ENCODE measurements at places on chromosomes 4 and X.

GRCh38 chr4:7642741-7643458, 208.2 kb upstream of the PSAPL1 start:
- no peak for DNase-seq

DNA sequence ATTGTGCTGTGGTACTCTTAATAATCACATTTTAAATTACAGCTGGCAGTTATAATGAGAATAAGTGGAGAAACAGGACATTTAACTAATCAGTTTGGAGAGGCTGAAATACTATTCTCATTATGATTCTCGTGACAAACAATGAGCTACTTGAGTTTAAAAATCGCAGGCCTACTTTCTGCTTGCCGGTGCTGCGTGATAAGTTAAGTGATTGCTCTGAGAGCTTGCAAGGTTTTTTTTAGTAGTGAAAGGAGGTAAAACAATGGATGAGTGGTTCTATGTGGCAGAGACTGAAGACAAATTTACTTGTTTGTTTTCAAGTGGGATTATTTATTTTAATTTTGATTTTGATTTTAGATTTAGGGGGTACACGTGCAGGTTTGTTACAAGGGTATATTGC, 114.0 kb downstream of the RAPGEF2 start:
- no peak for DNase-seq

- no peak for DNase-seq
Measured at GRCh38 chr4:20217951-20218350, 33.8 kb upstream of the SLIT2 start.

DNA sequence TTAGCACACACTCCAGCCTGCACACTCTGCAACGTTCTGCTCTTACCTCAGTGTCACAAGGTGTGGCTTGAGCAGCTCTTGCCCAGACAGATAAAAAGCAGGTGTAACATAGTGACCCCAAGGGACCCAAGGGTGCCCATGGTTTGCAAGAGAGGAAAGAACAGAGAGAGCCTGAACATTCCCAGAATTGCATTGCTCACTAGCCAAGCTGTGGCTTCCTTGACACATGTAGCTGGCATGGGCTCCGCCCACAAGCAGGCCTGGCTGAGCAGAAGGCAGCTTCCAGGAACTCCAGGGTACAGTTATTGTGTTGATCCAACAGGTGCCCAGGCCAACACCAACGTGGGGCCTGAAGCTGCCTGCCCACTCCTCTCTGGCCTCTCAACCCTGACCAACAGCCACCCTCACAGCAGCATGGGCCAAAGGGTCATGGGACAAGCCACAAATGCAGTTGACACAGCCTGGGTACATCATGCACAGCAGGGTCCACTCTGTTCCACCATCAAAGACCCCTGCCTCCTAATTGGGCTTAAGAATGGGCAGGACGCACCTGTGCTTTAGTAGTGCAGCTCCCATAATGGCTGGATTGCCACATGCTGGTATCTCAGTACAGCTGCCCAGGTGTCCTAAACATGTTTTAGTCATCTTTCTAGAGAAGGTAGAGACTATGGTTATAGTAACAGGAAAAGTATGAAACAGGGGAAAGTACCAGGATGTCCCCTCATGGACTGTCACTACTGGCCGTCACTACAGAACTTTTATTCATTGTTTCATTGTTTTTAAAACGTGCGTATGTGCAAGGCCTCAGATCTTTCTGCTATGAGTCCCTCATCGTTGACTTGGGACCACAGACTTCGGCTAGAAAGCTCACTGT, 73.7 kb upstream of the ACSL1 start:
- DNase-seq: no peak

DNA sequence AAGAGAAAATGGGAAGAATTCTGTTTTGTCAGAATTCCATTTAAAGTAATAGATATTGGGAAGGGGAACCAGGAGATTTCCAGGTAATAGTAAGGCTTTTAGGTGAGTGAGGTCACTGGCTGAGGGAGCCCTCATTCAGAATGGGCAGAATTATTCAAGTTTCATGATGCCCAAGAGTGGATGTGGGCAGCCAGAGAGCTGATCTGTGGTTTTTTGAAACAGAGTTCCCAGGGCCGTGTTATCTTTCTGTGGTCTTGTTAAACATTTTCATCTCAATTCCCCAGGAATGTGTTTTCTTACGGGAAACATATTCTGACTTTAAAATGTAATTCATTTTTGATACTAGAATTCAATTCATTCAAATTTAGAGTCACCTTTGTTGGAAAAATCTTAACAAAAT, 182.0 kb upstream of the AADAT start:
- no peak for DNase-seq

DNA sequence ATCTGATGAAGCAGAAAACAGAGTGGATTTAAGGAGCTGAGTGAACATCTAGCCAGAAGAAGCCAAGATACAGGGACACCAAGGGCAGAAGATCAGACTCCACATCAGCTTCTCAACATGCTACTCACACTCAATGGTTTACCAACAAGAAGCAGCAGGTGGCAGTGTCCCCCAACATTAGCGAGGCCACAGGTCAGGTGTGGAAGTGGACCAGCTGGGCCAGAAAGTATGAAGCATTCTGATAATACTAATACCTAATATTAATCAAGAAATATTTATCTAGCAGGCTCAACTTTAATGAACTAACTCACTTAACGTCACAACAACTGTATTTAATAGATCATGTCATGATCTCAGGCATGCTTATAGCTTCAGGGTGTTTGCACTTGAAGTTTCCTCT, 73.4 kb upstream of the TTC29 start:
- DNase-seq: no peak

GRCh38 chrX:24235084-24235710, 78.7 kb downstream of the SUPT20HL2 start:
- no peak for DNase-seq

GRCh38 chrX:8067754-8068462, 103.2 kb downstream of the VCX2 start:
- no peak for DNase-seq

GRCh38 chrX:42624524-42624923, 153.4 kb downstream of the PPP1R2C start:
- DNase-seq: no peak

DNA sequence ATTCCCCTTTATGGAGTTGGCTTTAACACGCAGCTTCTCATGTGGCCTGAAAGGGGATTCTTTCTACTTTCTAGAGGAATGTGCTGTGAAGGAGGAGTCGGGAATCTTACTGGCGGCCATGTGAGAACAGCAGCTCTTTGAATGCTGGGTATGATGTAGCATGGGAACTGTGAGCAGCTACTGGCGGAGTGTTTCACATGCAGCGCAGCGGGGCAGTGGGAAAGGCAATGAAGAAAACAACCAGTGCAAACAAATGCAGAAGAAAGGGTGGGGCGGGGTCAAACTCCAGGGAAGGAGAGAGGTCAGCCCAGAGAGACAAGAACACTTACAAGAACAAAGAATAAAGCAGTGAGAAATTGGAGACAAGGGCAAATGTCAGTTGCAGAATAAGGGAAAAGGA, 363.8 kb upstream of the FTHL17 start:
- no peak for DNase-seq

DNA sequence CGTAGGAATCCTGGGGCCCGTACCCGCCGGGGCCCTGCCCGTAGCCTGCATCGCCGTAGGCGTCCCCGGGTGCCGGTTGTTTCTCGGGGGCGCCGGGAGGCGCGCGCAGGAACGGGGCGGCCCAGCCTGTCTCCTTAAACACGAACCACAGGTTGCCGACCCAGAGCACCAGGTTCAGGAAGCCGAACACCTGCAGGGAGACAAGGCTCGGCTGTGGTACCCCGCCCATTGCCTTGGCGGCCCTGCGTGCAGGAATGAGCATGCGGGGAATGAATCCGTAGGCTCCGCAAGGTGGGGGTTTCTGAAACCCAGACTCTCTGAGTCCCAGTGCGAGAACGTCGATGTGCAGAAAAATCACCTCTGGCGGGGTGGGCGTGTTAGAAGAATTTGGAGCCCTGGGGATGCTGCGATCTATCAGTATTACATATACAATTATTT, 5.4 kb upstream of the PRICKLE3 start:
- no peak for DNase-seq

DNA sequence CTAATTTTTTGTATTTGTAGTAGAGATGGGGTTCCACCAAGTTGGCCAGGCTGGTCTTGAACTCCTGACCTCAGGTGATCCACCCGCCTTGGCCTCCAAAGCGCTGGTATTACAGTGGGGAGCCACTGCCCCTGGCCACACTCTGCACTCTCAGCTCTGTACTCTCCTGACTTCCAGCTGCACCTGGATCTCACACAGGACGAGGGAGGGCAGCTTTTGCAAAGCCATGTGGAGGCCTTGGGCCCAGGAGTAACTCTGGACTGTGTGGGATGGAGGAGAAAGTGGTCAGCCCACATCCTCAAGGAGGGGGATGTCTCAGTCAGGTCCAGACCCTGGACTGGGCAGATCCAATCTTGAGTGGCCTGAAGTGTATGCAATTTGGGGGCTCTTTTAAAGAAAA, 23.0 kb downstream of the NAT8L start:
- no peak for DNase-seq

GRCh38 chr4:186644737-186645261, 78.9 kb downstream of the FAT1 start:
- no peak for DNase-seq

DNA sequence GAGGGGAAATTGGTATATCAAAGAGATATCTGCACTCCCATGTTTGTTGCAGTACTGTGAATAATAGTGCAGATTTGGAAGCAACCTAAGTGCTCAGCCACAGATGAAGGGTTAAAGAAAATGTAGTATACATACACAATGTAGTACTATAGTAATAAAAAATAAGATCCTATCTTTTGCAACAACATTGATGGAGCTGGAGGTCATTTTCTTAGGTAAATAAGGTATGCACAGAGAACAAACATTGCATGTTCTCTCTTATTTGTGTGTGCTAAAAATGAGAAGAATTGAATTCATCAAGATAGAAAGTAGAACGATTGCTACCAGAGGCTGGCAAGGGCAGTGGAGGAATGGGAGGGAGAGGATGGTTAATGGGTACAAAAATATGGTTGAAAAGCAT, 117.9 kb upstream of the TRAM1L1 start:
- DNase-seq: no peak

- DNase-seq: no peak
Measured at GRCh38 chr4:55553441-55554201, 6.9 kb upstream of the CLOCK start.

DNA sequence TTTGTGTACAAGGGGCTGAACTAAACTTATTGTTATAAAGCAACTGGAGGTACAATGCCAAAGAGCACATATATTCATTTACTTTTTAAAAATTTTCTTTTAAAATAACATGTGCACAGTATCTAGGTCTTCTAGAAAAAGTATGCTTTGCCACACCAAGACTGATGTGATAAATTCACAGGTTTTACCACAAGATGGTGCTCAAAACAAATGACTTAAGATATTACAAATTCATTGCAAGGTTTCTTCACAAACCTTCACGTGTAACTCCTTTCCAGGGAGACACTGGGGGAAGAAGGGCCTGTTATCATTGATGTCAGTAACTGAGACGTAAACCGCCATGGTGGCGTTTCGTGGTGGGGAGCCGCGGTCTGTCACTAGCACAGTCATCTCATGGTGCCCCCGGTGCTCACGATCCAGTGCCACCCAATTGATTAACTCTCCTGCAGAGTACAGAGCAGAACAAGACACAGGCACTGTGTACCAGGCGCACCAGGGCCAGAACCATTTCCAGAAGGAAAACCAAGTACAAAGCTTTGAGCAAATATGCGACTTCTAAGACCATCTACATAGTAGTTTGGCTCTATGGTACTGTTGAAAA, 162.2 kb downstream of the DCHS2 start:
- DNase-seq: no peak

DNA sequence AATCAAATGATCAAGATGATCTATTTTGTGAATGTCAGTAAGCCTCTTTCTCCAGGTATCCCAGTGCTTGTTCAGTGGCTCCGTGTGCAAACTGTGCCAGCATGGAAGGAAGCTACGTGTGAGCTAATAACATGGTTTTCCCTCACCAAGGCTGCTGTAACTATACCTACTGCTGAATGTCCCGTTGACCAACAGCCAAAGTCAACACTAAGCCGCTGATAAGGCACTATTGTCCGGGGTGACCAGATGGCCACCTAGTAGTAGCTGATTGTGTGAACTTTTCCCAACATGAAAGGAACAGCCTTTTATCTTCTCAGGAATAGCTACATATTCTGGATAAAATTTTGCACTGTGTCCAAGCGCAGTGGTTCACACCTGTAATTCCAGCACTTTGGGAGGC, 58.0 kb upstream of the ABCG2 start:
- DNase-seq: no peak

DNA sequence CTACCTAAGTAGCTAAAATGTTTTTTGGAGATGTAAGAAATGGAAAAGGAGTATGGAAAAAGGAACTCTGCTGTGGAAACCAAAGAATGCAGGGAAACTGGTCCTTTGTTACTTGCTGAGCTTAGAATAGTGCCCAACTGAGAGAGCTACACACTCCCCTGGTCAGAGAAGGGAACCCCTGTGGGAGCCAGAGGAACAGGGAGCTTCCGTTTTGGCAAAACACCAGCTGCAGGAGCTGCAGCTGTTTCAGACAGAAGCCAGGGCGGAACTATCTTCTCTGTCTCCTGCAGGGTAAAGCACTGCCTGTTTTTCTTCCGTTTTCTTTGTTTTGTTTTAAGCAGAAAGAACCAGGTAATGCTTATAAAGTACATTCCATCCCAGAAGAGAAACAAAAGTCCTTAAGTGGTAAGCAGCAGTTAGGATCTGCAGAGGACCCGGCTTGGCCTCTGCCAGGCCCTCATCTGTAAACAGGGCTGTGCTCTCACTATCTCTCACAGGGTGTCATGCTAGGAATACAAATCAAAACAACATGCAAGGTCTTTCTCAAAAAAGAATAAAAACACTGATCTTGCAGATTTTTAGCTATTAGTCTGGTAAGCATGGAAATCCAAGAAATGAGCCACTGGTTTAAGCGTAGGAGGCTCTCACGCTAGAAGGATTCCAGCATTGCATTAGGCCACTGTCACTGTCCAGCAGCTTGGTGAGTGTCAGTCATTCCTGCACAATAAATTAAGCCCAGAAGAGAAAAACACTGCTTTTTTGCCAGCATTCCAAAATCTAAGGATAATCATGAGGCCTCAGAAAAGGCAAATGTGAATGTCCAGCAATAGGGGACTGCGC, 76.1 kb downstream of the CHST7 start:
- DNase-seq: no peak

- no peak for DNase-seq
Measured at GRCh38 chr4:6710282-6710681, 617 bp upstream of the MRFAP1L1 start.

GRCh38 chr4:55170462-55170861, 45.1 kb upstream of the KDR start:
- DNase-seq: no peak

DNA sequence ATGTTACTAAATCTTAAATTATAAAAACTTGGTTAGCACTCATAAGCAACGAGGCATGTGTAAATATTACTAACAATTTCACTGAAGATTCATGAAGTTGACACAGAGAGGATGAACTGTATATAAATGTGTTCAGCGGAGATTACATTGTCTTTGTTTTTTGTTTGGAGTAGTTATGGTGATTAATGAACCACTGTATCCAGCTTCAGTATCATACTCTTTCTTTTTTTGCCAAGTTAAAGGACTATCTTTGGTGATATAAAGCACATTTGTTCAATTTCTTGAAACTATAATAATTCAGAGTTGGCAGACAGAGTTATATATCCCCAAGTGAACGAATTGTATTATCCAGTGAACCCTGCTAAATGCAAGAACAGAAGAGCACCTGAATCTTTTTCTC, 497.6 kb downstream of the CCSER1 start:
- DNase-seq: no peak

- no peak for DNase-seq
Measured at GRCh38 chrX:15873566-15873965, 19.0 kb upstream of the AP1S2 start.

Data from NCI-H2107 (cell line).